CD8-positive, alpha-beta T cell (primary cell): ENCODE measurements at places on chromosomes 1 and 21. TPM values are rescaled to one million over a fixed set of nuclear protein-coding genes. Genes with fewer than 3 reads are reported as not detected.
A peak's percentile ranks its signal among the peaks of the same experiment; 100 is the strongest.

GRCh38 chr1:224124220-224124619, 10.3 kb downstream of the FBXO28 start:
- no peak for DNase-seq

DNA sequence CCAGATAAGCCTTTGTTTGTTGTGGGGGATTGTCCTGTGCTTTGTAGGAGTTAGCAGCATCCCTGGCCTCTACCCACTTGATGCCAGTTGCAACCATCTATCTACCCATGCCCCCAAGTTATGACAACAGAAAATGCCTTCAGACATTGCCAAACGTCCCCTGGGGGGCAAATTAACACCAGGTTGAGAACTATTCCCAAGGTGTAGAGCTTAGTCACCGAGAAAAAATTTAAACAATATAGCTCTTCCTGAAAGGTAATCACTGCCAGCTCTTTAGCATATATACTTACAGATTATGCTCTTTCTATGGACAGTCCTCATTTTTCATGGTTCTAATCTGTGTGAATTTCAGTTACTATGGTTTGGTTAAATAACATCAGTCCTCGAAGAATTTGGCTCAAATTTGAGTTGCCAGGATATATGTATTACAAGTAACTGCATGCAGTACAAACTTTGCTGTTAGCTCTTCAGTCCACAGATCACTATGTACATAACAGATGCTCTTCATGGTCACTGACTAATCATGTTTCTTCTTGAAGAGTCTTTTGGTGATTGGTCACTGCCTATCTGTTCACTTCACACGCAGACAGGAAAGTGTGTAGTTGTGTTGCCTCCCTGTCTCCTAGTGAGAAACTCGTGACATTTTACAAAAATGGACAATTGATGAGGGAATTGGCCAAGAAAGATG, 25.2 kb downstream of the MAPKAPK2 start:
- DNase-seq, result no peak

DNA sequence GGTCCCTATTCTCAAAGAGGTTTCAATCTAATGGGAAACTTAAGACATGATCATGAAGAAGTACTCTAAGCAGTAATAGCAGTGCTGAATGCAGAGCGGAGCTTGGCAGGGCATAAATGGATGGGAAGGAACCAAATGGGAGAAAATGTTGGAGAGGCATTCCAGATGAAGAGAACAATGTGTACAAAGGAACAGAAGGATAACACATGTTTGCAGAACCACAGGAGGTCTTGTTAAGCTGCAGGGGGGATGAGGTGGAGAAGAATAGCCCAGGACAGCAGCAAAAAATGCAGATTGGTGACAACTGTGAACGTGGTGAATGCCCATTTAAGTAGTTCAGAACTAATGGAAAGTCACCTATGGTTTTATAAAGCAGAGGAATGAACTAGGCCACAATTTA, 99.1 kb downstream of the ASTN1 start:
- no peak for DNase-seq

Gene C1orf116
- total RNA-seq, result 0.27 TPM

- DNase-seq, result no peak
Observed at GRCh38 chr21:16078382-16078781, 348.6 kb downstream of the USP25 start.

DNA sequence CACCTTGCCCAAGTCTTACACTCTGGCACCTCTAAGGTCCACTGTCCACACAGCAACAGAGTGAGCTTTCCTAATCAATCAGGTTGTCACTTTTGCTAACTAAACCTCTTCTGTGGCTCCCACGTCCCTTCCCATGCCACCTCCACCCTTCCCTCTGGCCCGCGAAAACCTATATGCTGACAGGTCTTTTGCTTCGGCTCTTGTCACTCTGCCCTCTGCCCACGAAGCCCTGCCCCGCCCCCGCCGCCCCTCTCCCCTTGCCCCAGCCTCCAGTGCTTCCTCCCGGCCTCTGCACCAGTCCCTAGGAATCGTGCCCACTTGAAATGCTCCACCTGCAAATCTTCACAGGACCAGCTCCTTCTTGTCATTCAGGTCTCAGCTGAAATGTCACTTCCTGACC, 8.1 kb downstream of the TP53BP2 start:
- no peak for DNase-seq

DNA sequence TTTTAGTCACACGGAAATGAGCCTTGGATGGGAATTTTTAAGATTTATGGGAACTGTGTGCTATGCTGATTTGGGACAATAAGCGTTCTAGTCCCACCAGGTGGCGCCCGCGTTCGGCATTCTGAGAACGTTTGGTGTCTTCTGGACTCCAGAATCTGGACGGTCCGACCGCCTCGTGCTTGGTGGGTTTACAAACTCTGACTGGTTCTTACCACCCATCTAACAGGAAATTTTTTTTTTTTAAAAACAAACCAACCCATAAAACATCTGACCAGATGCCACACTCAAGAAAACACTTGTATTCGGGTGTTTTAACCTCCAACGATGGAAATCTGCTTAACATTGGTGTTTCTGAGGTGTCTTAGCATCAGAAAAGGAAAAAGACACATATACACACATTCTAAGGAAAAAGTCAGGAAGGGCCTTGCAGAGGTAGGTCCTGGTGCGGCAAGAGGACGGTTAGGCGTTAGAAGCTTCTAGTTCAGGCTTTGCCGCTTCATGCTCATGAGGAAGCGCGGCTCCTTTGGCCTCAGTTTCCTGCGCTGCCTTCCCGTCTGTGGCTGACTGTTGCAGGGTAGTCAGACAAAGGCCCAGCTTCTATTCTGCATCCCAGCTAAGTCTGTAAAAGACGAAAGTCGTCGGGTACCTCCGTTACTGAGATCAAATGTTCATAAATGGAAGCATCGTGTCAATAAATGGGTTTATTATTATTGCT, 814 bp upstream of the DYRK3 start:
- peak; percentile 80 for DNase-seq

DNA sequence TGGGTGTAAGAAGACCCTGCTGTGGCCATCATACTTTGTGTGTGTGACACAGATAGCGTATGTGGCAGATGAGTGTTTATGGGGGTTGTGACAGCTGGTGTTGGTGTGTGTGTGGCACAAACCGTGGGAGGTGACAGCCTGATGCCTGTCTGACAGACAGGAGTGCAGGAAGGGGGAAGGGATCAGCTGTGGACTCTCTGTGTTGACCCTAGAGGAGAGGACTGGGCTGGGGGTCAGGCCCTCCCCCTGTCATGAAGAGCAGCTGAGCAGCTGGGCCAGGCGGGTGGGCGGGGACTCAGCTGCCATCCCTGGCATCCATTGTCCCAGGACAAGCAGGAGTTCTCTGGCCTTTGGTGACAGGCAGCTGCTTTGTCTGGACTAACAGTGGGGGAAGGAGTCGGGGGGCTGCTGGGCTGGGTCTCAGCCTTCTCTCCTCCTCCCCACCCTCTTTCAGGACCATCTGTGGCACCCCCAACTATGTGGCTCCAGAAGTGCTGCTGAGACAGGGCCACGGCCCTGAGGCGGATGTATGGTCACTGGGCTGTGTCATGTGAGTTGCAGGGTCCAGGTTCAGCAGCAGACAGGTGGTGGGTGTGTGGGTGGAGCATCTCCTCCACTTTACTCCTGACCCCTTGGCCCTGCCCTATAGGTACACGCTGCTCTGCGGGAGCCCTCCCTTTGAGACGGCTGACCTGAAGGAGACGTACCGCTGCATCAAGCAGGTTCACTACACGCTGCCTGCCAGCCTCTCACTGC, 2.3 kb downstream of the PLK3 start:
- DNase-seq, result no peak

Gene TMEM125
- total RNA-seq, result not detected

GRCh38 chr1:175277783-175278733, 85.5 kb upstream of the KIAA0040 start:
- DNase-seq, result no peak

- peak; percentile 55 for DNase-seq
Observed at GRCh38 chr21:45309069-45309986, 21.6 kb upstream of the POFUT2 start.

- DNase-seq, result no peak
Observed at GRCh38 chr1:234978397-234979295, 150.0 kb downstream of the TOMM20 start.

- DNase-seq, result no peak
Observed at GRCh38 chr1:11453742-11454491, 25.0 kb upstream of the DISP3 start.
